Endothelial cell of umbilical vein (primary cell): ENCODE measurements at places on chromosomes 1 and 21. TPM values are rescaled to one million over a fixed set of nuclear protein-coding genes. Genes with fewer than 3 reads are reported as not detected.

DNA sequence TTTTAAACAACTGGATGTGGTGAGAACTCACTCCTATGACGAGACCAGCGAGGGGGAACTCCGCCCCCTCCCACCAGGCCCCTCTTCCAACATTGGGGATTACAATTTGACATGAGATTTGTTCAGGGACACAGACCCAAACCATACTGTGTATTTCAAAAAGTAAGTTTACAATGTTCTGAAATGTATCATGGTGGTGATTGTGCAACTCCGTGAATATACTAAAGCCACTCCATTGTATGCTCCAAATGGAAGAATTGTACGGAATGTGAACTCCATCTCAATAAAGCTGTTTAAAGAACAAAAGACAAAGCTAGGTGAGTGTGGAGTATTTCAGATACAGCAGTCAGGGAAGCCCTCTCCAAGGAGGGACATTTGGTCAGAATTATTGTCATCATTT is 432.1 kb upstream of the VAMP3 start:
- DNase-seq: no peak

The CFHR1 gene
- total RNA-seq: not detected in 2 replicates

- DNase-seq: no peak
Measured at GRCh38 chr1:54575161-54575560, 27.1 kb downstream of the ACOT11 start.

The GJA4 gene
- total RNA-seq: 22.1 TPM in 2 replicates

The CD34 gene
- 115 and 174 TPM in 2 replicates for total RNA-seq

DNA sequence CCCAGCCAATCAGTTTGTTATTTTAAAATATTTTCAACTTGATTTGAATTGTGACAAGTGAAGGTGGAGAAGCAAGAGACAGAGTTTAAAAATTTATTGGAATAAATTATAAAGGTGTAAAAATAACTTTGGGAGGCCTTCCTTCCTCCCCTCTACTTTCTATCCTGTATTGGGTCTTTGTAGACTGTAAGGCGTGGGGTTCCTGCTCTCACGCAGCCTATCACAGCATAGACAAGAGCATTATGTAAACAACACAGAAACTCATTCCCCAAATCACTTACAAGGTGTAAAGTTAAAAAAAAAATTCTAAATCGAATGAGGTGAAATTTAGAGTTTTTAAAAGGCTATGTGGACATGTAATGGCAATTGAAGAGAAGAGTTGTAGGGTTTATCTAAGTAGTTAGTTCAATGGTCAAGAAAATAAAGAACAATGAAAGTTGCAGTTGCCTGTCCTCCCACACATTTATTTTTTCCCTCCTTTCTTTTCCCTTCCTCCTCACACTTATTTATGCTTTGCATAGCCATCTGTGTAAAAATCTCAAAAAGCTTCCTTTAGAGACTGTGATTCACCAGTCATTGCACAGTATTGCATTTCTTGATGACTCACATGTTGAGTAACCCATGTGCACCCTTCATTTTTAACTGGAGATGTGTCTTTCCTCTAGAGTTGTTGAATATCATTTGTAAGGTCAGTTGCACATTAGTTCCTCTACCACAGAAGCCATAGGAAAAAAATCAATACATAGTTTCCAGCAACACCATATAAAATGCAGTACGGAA is 242.2 kb downstream of the PTPRC start:
- peak; percentile 87 for DNase-seq

GRCh38 chr1:61980561-61980960 is 214.1 kb upstream of the L1TD1 start:
- no peak for DNase-seq

DNA sequence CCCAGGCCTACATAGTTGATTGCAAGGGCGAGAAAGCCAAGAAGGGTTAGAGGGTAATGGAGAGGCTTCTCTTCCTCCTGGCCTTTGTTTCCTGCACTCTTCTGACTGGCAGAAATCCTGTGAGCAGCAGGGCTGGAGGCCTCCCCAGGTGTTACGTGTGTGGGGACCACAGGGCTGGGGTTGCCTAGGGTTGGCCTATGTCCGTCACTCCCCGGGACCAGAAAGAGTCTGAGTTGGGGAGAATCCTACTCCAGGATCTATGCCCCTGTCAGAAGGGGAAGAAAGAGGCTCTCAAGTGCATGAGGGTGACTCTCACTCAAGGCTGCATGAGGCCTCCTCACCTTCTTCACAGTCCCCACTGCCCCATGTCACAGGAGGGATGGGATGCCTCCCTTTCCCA is 38.5 kb downstream of the IGFN1 start:
- DNase-seq: no peak

DNA sequence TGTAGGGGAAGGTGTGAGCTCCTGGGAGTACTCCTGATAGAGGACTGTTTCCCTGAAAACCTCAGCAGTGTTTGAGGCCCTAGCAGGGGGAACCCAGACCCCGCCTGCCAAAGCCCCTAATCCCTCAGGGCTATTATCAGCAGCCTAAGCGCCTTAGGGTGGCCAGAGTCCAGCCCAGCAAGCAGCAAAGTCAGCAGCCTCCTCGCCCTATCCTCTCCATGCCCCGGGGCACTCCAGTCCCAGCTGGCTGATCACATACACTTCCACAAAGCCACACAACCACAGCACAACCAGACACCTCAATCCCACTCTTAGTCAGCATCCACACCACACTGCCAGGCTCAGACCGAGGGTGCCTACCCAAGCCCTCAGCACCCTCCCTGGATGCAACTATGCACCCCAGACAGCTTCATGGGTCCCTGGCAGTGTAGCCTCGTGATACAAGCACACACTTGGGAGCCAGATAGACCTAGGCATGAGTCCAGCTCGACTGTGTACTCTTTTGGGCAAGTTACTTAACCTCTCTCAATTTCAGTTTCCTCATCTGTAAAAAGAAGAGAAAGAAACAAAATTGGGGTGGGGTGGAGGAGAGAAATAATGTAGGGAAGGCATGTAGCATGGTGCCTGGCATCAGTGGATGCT is 7.1 kb downstream of the IGSF9 start:
- DNase-seq: no peak

The OLFML2B gene
- total RNA-seq: 0.51 and 0.62 TPM in 2 replicates

- DNase-seq: no peak
Measured at GRCh38 chr1:20729155-20729931, 3.2 kb downstream of the SH2D5 start.
